ENCODE measurements at places on chromosomes 13 and 19.

DNA sequence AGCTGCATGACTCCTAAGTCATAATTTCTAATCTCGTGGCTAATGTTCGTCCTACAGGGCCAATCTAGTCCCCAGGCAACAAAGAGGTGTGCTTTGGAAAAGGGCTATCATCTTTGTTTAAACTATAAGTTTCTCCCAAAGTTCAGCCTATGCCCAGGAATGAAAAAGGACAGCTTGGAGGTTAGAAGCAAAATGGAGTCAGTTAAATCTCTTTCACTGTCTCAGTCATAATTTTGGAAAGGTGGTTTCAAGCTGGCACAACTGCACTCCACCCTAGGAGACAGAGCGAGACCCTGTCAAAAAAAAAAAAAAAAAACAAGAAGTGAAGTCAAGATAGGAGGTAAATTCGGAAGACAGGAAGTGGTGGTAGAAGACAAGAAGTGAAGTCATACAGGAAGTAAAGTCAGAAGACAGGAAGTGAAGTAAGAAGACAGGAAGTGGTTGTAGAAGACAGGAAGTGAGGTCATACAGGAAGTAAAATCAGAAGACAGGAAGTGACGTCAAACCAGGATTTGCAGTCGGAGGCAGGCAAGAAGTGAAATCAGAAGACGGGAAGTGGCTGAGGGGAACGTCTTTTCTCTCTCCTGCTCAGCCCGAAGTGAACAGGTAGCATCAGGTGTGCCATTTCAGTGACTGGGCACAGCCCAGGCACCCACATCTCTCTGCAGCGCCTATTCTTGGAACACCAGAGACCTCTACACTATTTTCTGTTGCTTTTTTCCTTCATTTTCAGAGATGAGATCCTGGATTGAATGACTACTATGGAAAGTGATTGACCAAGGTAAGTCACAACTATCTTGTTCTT lies 32.2 kb downstream of the GP6 start:
- DNase-seq: no peak

DNA sequence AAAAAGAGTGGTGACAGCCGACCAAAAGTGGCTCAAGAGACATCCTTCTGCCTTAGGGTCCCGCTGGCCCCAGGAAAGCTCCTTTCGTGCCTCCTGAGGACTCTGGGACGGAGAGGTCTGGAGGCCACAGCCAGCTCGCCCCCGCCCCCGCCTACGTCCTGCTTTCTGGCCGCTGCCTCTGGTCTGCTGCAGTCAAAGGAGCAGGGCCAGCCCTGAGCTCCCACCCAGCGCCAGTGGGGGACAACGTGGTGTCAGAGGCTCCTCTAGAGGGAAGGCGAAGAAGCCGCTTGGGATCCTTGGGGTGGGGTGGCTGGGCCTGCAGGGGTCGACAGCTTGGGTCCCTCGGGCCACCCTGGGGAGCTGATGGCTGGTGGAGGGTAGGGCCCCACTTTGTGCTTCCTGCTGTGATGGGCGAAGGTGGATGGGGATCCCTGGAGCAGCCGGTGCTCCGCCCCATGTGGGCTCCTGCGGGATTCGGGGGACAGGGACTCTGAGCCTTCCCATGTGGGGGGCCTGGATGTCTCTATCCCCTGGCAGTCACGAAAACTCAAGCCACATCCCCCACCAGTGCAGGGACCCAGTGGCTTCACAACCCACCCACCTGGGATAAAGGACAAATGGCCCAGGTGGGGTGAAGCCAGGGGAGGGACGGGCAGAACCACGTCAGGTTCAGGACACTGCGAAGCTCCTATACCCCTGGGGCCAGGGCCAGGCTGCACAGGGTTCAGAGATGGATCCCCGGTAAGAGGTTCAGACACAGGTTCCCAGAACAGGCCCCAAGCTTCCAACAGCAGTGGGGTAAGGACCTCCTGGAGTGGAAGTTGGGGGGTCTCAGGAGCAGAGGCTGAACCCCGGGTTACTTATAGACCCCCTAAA lies 9.0 kb upstream of the DIRAS1 start:
- no peak for DNase-seq

DNA sequence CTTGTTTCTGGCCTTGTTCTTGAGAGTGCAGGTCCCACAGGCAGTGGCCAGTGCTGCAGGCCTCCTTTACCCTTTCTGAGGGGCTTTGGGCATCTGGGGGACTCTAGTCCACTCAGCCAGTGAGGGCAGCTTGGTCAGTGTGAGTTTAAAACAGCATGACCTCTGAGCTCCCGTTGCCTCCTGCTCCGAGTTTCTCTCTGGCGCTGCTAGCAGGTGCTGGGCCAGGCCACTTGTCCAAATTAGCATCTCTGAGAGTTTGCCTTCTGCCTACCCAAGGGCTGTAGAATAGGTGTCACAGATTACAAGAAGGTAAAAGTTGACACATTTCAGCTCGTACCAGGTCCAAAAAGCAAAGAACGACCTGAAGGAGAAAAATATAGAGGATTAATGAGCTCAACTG lies 105.9 kb downstream of the SIPA1L3 start:
- DNase-seq: no peak

DNA sequence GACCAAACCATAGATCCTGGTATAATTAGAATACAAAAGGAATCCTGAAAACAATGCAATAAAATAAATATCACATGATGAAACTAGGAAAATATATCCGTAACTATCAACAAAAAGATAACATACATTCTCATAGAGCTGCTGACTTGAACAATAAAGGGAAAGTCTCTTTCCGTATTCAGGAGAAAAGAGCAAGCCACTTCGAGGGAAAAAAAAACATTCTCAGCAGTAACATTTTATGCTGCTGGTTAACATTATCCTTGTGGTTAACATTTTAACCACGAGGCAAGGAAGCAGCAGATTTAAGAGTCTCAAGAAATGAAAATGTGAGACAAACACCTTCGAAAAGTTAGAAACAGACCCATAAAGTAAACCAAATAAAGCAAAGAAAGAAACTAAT lies 25.8 kb downstream of the NALCN start:
- DNase-seq: no peak
